ENCODE measurements at places on chromosomes 7 and 10.
A peak's percentile ranks its signal among the peaks of the same experiment; 100 is the strongest.

GRCh38 chr10:61793760-61794703 lies 107.5 kb upstream of the ARID5B start:
- DNase-seq: peak; percentile 60

DNA sequence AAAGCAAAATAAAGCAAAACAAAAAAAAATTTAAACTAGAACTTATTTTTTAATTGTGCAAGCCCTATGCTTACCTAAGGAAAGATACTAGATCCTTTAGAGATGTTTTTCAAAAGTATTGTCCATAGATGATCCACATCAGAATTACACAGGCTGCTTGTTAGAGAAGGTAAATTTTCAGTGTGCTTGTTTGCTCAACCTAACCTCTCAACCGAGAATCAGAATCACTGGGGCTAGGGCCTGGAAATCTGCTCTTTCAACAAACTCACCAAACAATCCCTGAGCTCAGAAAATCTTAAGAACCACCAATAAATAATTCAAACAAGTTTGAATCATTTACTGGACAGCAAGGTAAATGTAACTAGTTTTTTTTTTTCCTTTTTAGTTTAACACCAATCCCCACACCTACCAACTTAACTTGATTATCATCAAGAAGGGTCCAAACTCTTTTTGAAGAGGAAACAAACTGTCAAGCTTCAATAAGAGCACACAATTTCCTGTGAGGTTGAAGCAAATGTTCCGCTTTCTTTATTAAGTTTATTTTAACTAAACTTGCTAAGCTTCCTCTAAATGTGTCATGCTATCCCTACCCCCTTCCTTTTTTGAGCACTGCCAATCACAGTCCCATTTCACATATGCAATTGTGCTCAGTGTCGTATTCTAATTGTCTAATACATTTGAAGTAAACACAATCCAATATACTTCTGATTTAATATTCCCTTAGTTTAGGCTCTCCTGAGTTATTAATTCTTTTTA lies 7.4 kb upstream of the TSPAN33 start:
- no peak for DNase-seq

DNA sequence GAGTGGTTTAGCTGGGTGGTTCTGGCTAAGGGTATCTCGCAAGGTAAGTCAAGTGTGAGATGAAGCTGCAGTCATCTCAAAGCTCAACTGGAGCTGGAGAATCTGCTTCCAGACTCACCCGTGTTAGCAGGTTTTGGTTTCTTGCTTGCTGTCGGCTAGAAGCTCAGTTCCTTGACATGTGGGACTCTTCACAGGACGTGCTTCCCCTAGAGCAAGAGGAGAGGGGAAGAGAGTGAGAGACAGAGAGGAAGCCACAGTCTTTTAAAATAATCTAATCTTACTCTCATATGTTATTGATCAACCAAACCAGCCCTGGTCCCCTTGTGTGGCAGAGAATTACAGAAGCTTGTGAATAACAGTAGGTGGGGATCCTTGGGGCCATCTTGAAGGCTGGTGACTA lies 199.5 kb downstream of the REEP3 start:
- DNase-seq: no peak

GRCh38 chr7:83546586-83546985 lies 102.4 kb downstream of the SEMA3E start:
- DNase-seq: no peak

- no peak for DNase-seq
These were observed 264.2 kb downstream of the SEC23IP start for GRCh38 chr10:120156614-120157274.

DNA sequence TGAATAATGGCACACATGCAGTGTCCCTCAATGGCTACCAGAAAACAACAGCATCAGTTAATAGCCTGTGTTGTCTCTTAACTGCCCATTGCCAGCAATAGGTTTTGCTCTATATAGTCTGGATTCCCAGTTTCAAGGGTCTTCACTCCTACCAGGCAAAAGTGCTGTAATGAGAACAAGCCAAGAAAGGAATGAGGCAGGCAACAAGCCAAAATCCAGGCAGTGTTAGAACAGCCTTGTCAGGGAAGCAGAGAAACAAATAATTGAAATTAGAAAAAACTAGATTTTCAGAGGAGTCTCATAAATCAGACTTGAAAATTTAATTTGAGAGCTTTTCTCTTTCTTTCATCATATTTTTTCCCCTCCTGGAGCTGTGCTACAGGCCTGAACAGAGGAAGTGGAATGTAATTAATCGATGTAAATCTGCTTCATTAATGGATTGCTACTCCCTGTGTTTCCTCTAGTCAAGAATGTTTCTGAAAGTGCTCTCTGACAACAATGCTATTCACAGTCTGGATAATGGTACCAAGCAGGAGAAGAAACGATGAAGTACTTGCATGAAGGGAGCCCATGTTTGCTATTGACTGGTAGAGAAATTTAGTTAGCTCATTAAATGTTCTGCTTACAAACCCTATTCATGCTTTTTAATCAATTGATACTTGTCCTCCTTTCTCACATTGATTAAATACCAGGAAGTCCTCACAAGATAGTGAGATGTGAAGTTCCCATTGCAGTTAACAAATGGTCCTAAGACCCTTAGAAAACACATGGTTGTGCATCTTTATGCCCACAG lies 202.0 kb upstream of the LRRTM3 start:
- DNase-seq: no peak

GRCh38 chr7:70566671-70567070 lies 565.3 kb upstream of the GALNT17 start:
- DNase-seq: no peak

DNA sequence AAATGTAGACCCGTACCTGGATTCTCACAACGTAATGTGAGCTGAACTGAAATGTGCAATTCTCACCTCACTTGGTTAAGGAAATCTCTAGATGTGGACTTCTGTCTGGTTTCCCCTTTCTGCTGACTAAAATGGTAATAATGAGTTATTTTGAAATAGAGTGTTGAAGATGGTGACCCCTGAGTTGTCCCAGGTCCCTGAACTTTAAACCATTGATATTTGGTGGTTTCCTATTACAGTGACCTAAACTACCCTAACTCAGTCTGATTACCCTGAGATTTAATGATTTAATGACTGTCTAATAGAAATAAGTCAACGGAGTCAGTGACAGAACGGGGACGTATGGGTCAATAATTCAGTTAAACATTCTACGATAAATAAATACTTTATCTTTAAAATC lies 845.9 kb downstream of the PCDH15 start:
- no peak for DNase-seq

- no peak for DNase-seq
These were observed 40.9 kb downstream of the SMURF1 start for GRCh38 chr7:99102809-99103690.

- DNase-seq: no peak
These were observed 47.6 kb downstream of the TWIST1 start for GRCh38 chr7:19069842-19070241.

DNA sequence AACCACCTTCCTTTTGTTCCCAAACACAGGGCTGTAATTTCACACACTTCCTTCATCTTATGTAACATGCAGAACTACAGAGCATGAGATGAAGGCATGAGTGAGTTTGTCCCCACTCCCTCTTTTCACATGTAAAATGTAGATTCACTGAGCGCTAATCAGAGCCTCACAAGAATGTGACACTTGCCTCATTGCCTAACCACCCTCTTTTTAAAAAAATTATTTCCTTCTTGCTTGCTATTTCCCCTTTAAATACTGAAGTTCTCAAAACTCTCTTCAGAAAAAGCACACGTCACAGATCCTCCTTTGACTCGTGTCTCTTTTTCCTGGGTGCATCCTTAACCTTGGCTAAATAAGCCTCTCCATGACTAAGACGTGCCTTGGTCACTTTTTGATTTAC lies 121.2 kb upstream of the TARP start:
- DNase-seq: no peak

DNA sequence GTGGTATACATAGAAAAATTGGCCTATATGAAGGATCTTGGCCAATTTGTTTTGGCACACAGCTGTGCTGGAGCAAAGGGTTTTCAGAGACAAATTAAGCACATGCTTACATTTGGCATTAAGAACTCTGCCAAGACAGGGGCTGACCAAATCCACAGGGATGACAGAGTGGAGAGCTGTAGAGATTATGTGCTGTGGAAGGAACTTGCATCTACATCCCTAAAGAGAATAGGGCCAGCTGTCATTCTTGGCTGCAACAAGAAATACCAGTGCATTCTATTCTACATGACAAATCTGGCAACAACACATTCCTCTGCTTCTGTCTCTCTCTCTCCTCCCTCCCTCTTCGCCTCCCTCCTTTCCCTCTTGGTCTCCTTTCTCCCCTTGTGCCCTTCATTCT lies 75.6 kb downstream of the POM121L12 start:
- DNase-seq: no peak

DNA sequence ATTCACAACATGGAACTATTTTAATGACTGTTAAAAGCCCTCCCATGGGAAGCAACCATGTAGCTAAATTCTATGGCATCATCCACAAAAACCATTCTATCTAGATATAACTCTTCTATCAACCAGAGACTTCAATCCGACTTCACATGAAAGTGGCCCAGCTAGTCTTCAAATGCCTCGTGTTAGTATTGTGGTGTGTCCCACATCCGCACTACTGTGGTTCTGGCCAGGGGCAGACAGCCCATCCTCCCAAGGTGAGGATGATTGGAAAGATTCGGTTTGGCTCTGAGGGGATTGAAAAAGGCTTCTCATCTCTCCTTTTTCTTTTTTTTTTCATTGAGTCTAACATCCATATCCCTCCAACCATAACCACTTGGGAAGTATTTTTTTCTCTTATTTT lies 253.0 kb upstream of the KLF6 start:
- DNase-seq: no peak
